ENCODE measurements at places on chromosomes 5 and 9.
A peak's percentile ranks its signal among the peaks of the same experiment; 100 is the strongest.

GRCh38 chr5:167233507-167234220, 1057.8 kb upstream of the WWC1 start:
- peak; percentile 8 for DNase-seq

GRCh38 chr9:33453999-33454660, 6.7 kb upstream of the AQP3 start:
- no peak for DNase-seq

- DNase-seq, result peak; percentile 19
These were observed 895.9 kb downstream of the TLE4 start for GRCh38 chr9:80467632-80468031.

- peak; percentile 82 for DNase-seq
These were observed 11.0 kb upstream of the SH3RF2 start for GRCh38 chr5:145925353-145925752.

DNA sequence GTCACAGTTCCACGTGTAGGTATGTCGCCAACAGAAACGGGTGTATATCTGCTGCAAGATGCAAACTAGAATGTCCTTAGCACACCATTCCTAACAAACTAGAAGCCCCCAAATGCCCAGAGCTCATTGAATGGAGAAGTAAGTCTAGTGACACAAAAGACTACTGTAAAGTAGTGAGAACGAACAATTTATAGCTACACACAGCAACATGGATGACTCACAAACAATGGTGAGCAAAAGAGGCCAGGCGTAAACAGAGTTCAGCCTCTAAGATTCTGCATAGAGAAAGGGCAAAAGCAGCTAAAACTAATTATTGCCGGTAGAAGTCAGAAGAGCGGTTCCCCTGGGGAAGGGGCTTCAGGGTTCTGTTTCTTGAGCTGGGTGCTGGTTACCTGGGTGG, 74.7 kb downstream of the AMBP start:
- DNase-seq, result no peak

- no peak for DNase-seq
These were observed 23.0 kb downstream of the SPEF2 start for GRCh38 chr5:35640623-35641022.

GRCh38 chr5:176633598-176633997, 3.1 kb downstream of the EIF4E1B start:
- no peak for DNase-seq

DNA sequence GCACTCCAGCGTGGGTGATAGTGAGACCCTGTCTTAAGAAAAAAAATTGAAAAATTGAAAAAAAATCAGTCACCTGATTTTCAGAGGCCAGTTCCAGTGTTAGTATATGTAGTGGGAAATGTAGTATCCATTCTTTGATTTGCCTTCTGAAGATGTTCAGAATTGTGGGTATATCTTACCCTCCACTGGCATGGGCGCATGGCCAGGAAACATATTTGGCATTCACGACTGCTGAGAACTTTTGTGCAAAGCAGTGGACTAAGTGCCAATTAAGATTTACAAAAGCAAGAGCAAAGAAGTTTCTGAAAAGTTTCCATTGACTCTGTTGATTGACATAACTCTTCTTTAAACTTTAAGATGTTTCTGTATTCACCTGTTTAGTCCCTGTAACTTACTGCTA, 2.4 kb downstream of the CAVIN4 start:
- no peak for DNase-seq

- peak; percentile 21 for DNase-seq
These were observed 34.4 kb upstream of the RANBP6 start for GRCh38 chr9:6049798-6050197.

- DNase-seq, result no peak
These were observed 14.7 kb upstream of the NDUFS4 start for GRCh38 chr5:53545744-53546143.
